Activated CD4-positive, alpha-beta memory T cell treated with anti-CD3 and anti-CD28 coated beads, Interleukin-2, amount 10 ng/mL, durations not matched to agents 7 days and 5 days (primary cell): ENCODE measurements at places on chromosomes 12 and 14. TPM values are rescaled to one million over a fixed set of nuclear protein-coding genes. Genes with fewer than 3 reads are reported as not detected.

KRT85 gene
- not detected for total RNA-seq

DEGS2 gene
- 0.20 TPM for total RNA-seq

TULP3 gene
- total RNA-seq: 8.8 TPM

- H3K27ac ChIP-seq: no peak overlapping the region
- no peaks in the 10 kb centered on the region for H3K4me1 ChIP-seq
- H3K27me3 ChIP-seq: no peaks in the 10 kb centered on the region
- no peak overlapping the region for H3K4me3 ChIP-seq
- no peak for DNase-seq
These were observed 470.4 kb downstream of the GALC start for GRCh38 chr14:87522575-87522974.

DNA sequence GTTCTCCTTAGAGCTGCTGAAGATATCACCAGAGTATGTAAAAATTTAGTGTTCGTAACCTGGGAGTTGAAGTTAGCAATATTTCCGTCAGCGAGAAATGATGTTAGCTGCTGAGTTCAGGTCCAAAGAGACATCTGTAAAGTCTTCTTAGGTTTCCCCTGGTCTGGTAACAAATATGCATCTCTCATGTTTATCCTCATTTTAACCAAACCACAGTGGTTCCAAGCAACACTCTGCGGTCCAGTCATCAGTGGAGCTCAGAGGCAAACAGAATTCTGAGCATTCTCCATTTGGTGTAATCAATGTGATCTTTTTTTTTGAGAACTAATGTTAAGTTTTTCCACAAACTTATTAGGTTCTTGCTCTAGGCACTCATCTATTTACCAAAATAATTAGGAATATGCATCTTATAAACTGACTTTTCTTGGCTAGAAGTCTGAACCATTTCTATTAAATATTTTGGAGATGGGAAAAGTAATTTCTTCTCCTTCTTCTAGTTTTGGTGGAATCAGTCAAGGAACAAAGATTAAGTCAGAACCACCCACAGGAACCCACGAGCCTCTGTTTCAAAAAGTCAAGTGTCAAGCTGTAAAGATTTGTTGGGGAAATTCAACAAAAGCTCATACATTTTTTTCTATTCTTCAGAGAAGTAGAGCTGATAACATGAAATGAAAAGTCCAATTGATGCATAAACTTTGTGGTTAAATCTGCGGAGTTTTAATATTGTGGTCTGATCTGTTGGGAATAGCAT lies 64.7 kb downstream of the IFNG start:
- peaks cover 3% of the 10 kb centered on the region for H3K27me3 ChIP-seq
- H3K4me3 ChIP-seq: no peak overlapping the region
- no peaks in the 10 kb centered on the region for H3K4me1 ChIP-seq
- no peak overlapping the region for H3K27ac ChIP-seq
- DNase-seq: no peak

DNA sequence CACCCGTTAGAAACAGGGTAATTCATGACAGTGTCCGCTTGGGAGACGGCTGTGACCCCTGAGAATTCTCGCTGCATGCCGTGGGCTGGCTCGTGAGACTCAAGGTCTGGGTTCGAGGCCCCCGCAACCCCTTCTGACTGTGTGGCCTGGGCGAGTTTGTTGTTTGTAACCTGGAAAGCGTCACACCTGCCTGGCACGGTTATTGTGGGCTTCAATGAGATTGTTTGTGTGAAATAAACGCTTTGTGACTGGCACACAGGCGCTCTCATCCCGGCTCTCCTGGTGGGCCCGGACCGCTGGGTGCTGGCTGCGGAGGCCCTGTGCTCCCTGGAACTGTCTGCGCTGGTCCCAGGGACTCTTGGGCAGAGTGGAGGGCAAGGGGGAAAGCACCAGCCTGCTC lies 33.9 kb downstream of the MEG3 start:
- H3K4me1 ChIP-seq: no peaks in the 10 kb centered on the region
- no peak overlapping the region for H3K4me3 ChIP-seq
- no peak for DNase-seq
- H3K36me3 ChIP-seq: no peaks in the 10 kb centered on the region
- H3K27ac ChIP-seq: no peak overlapping the region
- no peaks in the 10 kb centered on the region for H3K27me3 ChIP-seq

- no peaks in the 10 kb centered on the region for H3K4me1 ChIP-seq
- no peaks in the 10 kb centered on the region for H3K27me3 ChIP-seq
- H3K36me3 ChIP-seq: no peaks in the 10 kb centered on the region
- no peak overlapping the region for H3K27ac ChIP-seq
- no peak for DNase-seq
- H3K4me3 ChIP-seq: no peak overlapping the region
These were observed 57.3 kb downstream of the FLRT2 start for GRCh38 chr14:85587151-85587711.

GRCh38 chr12:106303202-106303820 lies 778 bp downstream of the TCP11L2 start:
- peak; percentile 84 for DNase-seq
- peak overlapping the region; percentile 98 for H3K27ac ChIP-seq
- H3K36me3 ChIP-seq: peaks cover 3% of the 10 kb centered on the region
- H3K4me3 ChIP-seq: peak overlapping the region; percentile 94
- peaks cover 32% of the 10 kb centered on the region for H3K4me1 ChIP-seq

DNA sequence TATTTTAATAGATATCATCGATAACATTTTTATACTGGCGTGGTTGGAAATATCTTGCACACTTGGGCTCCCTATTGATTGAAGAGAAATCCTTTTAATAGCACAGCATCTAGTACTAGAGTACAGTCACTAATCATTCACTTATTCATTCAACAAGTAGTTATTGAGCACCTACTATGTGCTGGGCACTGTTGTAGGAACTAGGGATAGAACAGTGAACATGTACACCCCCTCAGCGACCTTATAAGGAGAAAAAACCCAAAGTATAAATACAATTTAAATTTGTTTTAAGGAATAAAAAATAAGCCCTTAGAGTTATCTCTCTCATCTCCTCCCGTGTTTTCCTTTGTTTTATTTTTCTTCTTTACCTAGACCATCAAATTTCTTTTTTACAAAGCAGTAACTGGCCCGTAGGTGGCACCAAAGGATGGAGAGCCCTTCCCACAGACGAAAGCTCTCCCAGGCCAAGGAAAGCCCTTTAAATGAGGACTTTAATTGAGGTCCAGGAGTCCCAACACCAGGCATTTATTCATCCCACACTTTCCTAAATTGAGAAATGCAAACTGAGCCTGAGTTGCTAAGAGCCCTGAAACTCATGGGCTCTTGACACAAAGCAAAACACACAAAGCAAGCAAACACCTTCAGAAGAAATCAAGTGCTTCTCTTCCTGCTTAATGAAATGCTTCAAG lies 29.0 kb downstream of the PEBP1 start:
- peaks cover 54% of the 10 kb centered on the region for H3K36me3 ChIP-seq
- no peak overlapping the region for H3K27ac ChIP-seq
- no peak for DNase-seq
- H3K4me3 ChIP-seq: no peak overlapping the region
- no peaks in the 10 kb centered on the region for H3K27me3 ChIP-seq

DNA sequence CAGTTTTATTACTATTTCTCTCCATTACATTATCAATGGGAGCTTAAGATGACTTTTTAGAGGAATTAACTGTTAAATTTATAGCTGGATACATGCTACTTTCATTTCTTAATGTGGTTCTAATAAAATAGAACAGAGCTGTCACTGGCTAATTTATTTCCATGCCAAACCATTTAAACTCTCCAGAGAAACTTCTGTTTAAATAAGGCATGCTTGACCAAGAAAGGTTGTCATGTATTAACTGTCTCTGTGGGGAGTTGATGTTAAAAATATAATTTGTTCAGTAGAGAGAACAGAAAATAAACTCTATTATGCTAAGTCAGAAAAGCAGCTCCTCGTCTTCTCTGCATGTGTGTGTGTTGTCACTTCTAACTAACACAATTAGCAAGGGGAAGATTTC lies 447.4 kb downstream of the SLC16A7 start:
- no peak overlapping the region for H3K27ac ChIP-seq
- no peaks in the 10 kb centered on the region for H3K4me1 ChIP-seq
- H3K36me3 ChIP-seq: no peaks in the 10 kb centered on the region
- no peak for DNase-seq
- no peak overlapping the region for H3K4me3 ChIP-seq

- no peak overlapping the region for H3K27ac ChIP-seq
- H3K27me3 ChIP-seq: peaks cover 38% of the 10 kb centered on the region
- no peaks in the 10 kb centered on the region for H3K36me3 ChIP-seq
These were observed 7.7 kb upstream of the NFATC4 start for GRCh38 chr14:24360281-24360680.

DNA sequence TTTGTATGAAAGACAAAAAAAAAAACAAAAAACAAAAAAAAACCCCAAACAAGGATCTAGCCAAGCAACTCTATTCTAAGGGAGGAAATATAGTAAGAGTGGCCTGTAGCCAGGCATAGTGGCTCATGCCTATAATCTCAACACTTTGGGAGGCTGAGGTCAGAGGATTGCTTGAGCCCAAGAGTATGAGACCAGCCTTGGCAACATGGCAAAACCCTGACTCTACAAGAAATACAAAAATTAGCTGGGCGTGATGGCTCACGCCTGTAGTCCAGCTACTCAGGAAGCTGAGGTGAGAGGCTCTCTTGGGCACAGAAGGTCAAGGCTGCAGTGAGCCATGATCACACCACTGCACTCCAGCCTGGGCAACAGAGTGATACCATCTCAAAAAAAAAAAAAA lies 47.9 kb downstream of the TMEM117 start:
- H3K4me3 ChIP-seq: no peak overlapping the region
- no peaks in the 10 kb centered on the region for H3K36me3 ChIP-seq
- H3K27me3 ChIP-seq: no peaks in the 10 kb centered on the region
- no peak overlapping the region for H3K27ac ChIP-seq
